ENCODE measurements at places on chromosomes 5 and 9.

DNA sequence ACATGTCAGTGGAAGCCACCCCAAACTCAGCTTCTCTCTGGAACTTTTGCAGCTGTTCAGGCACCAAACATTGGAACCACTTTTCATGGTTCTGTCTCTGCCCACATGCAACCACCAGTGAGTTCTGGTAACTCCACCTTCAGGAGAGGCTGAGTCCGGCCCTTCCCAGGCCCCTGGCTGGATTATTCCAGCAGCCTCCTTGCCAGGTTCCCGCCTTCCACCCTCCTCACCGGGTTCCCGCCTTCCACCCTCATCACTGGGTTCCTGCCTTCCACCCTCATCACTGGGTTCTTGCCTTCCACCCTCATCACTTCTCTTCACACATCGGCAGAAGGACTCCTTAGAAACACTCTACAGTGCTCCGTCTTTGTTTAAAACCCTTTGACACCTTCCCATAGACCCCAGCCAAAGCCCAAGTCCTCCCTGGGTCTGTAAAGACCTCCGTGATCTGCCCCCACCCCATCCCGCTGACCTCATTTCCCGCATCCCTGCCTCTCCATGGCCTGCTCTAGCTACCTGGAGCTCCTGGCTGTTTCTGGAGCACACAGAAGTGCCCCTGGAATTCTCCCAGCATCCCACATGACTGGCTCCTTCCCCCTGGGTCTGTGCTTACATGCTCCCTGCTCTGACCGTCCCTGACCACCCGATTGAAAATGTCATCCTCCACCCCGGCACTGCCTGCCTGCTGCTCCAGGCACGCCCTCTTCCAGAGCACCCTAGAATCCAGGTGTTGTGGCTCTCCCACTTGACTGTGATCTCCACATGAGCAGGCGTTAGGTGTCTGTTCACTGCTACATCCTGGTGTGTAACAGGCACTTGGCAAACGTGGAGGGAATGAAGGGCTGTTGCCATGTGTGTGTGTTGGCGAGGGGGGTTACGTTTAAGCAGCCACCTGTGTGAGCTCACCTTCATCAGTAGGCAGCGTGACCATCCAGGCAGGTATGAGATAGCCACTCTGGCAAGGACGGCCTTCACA lies 17.7 kb downstream of the ROPN1L start:
- no peak overlapping the region for H3K4me3 ChIP-seq
- no peaks in the 10 kb centered on the region for H3K27me3 ChIP-seq

GRCh38 chr5:161311146-161311708 lies 235.3 kb downstream of the GABRB2 start:
- no peak overlapping the region for H3K27ac ChIP-seq
- no peak for DNase-seq
- H3K4me1 ChIP-seq = no peaks in the 10 kb centered on the region
- no peaks in the 10 kb centered on the region for H3K27me3 ChIP-seq

- no peaks in the 10 kb centered on the region for H3K4me1 ChIP-seq
- DNase-seq = no peak
- H3K36me3 ChIP-seq = no peaks in the 10 kb centered on the region
- H3K4me3 ChIP-seq = no peak overlapping the region
- peaks cover 74% of the 10 kb centered on the region for H3K27me3 ChIP-seq
These were observed 248.0 kb upstream of the GAS1 start for GRCh38 chr9:87195306-87195705.

DNA sequence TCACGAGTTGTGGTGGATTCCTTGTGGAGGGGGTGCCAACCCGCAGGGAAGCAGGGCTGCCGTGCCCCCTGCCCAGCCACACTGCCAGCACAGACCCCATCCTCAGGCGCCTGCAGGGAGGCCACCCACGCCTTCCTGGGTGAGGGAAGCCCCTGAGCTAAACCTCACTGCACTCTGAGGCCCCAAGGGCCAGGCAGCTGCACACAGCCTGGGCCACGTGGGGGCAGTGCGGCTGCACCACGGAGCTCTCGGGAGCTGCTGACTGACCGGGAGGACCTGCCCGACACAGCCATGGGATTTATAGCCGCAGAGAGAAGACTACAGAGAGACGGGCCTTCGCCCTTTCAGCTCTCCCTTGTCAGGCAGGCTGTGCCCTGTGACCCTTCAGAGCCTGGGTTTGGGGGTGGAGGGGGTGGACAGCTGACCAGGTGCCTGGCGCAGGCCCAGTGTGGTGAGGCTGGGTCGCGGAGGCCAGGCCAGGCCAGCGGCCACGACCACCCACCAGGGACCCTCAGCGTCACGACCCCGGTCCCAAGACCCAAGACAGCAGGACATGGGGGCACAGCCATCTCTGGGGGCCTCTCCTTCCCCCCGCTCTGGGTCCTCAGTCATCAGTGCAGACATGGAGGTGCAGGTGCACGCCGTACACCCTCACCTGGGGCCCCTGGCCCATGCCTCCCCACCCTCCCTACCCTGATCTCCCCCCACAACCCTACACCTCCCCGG lies 4.3 kb upstream of the AHRR start:
- no peaks in the 10 kb centered on the region for H3K27me3 ChIP-seq
- no peaks in the 10 kb centered on the region for H3K36me3 ChIP-seq
- DNase-seq = peak; percentile 52
- no peak overlapping the region for H3K4me3 ChIP-seq
- peak overlapping the region; percentile 39 for H3K27ac ChIP-seq

DNA sequence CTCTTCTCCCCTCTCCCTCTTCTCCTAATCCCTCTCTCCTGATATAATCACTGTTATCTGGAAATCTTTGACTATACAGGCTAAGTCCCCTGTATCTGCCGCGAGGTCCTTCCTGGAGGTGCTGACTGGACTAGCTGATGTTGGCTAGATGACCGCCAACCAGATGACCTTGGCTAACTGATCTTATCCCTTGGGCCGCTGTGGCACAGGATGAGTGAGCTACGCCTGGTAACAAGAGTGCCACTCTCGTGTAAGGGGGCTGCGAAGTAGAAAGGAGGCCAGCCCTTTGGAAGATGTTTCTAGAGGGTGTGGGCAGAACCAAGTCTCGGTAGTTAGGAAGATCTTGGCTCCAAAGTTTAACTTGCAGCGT lies 345 bp upstream of the PRRC1 start:
- H3K27ac ChIP-seq = peak overlapping the region; percentile 31
- no peak for DNase-seq
- peak overlapping the region; percentile 35 for H3K4me3 ChIP-seq
- H3K36me3 ChIP-seq = no peaks in the 10 kb centered on the region
- H3K4me1 ChIP-seq = peaks cover 13% of the 10 kb centered on the region
- H3K27me3 ChIP-seq = no peaks in the 10 kb centered on the region

- H3K27ac ChIP-seq = peak overlapping the region; percentile 33
- H3K36me3 ChIP-seq = peaks cover 2% of the 10 kb centered on the region
- no peak overlapping the region for H3K4me3 ChIP-seq
- H3K4me1 ChIP-seq = peaks cover 52% of the 10 kb centered on the region
- no peaks in the 10 kb centered on the region for H3K27me3 ChIP-seq
These were observed 12.1 kb downstream of the PCDH1 start for GRCh38 chr5:141866096-141866495.

- no peak overlapping the region for H3K4me3 ChIP-seq
- DNase-seq = no peak
- no peaks in the 10 kb centered on the region for H3K4me1 ChIP-seq
- no peaks in the 10 kb centered on the region for H3K27me3 ChIP-seq
These were observed 135.4 kb upstream of the TAS2R1 start for GRCh38 chr5:9765419-9766140.

DNA sequence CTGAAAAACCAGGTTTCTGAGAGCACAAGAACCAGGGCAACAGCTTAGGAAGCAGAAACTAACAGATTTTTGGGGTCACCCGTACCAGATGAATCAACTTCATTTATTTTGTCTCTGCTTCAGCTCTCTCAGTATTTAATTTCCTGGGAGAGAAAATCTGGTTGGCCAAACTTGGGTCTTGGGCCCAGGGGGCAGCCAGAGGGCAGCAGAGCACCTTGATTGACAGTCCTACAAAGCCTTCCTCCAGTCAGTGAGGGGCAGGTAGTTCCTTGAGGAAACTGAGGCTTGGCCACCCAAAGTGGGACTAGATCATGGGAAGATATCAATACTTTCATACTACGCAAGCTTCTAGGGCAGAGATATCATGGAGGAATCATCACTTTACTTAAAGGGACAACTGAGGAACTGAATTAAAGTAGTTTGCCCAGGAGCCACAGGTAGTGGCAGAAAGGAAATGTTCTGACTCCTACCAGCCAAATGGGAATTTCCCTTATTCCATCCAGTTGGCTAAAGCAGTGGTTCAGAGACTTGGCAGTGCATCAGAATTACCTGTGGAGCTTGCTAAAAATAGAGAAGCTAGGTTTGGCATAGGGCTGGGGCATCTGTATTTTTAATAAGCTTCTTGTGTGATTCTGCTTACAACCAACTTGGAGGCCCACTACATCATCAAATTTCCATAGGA lies 21.5 kb upstream of the ARHGAP26 start:
- no peak overlapping the region for H3K27ac ChIP-seq
- H3K27me3 ChIP-seq = no peaks in the 10 kb centered on the region
- H3K36me3 ChIP-seq = no peaks in the 10 kb centered on the region
- DNase-seq = no peak
- H3K4me3 ChIP-seq = no peak overlapping the region

DNA sequence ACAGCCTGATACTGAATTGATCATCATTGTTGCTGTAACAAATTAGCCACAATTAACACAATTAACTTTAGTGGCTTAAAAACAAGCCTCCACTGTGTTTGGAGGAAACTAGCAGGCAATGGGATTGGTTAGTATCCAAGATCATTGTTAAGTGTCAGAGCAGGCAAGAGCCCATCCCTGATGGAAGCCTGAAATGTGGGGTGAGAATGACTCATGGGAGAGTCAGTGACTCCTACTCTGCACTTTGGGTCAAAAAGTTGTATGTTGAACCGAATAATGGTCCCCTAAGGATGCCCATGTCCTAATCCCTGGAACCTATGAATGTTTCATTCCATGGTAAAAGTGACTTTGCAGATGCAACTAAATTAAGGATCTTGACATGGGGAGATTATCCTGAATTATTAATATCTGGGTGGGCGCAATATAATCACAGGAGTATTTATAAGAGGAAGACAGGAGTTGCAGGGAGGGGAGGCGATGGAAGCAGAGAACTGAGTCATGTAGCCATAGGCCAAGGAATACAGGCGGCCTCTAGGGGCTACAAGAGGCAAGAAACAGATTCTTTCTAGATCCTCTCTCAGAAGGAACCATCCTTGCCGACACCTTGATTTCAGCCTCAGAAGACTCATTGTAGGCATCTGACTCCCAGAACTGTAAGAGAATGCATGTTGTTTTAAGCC lies 28.8 kb downstream of the ALG2 start:
- H3K4me3 ChIP-seq = no peak overlapping the region
- H3K36me3 ChIP-seq = no peaks in the 10 kb centered on the region
- no peak overlapping the region for H3K27ac ChIP-seq

DNA sequence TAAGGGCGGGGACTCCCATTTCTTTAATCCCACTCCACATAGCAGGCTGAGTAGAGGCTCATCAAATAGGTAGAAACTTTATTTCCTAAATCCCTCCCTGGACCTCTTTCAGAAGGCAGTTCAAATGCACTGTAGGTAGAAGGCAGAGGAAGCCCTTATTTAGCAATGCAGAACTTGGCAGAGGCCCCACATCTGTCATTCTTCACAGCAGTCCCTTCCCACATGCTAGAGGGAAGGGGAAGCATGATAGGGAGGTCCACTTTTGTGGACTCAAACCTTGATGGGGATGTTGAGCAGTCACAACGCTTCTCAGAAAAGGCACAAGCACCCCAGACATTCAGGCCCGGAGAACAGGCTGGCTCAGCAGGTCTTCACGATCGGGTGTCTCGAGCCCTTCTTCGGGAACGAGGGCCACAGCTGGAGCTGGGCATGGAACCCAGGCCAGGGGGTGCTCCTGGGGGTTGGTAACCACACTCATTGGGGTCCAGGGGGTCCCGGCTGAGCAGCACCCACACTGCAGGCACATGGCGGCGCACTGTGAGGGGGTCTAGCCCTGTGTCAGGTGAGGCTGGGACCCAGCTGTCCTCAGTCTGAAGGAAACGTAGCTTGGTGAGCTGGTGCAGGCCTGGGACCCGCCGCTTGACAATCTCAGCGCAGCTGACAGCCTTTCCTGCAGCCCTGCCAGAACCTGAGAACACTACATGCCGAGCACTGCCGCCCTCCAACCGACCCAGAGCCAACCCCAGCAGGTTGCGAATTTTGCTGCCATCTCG lies 1.3 kb downstream of the RPP25L start:
- H3K4me3 ChIP-seq = peak overlapping the region; percentile 95
- peaks cover 5% of the 10 kb centered on the region for H3K4me1 ChIP-seq
- no peaks in the 10 kb centered on the region for H3K27me3 ChIP-seq
- H3K36me3 ChIP-seq = 0 out of 2 replicates have a peak, but pooled peaks cover 3% of the 10 kb centered on the region
- H3K27ac ChIP-seq = peak overlapping the region; percentile 82

GRCh38 chr5:167294882-167295680 lies 996.4 kb upstream of the WWC1 start:
- no peaks in the 10 kb centered on the region for H3K36me3 ChIP-seq
- H3K27me3 ChIP-seq = no peaks in the 10 kb centered on the region
- H3K4me3 ChIP-seq = no peak overlapping the region
- peak; percentile 3 for DNase-seq
- H3K4me1 ChIP-seq = no peaks in the 10 kb centered on the region

GRCh38 chr5:28156981-28157380 lies 1118.6 kb upstream of the CDH9 start:
- H3K4me1 ChIP-seq = no peaks in the 10 kb centered on the region
- no peak overlapping the region for H3K27ac ChIP-seq
- no peak for DNase-seq
- H3K4me3 ChIP-seq = no peak overlapping the region

- DNase-seq = no peak
- no peaks in the 10 kb centered on the region for H3K36me3 ChIP-seq
- no peak overlapping the region for H3K4me3 ChIP-seq
- no peaks in the 10 kb centered on the region for H3K4me1 ChIP-seq
These were observed 359.4 kb downstream of the ENC1 start for GRCh38 chr5:74281166-74281565.

GRCh38 chr9:133584559-133585476 lies 24.4 kb downstream of the FAM163B start:
- no peak overlapping the region for H3K27ac ChIP-seq
- no peak overlapping the region for H3K4me3 ChIP-seq
- H3K36me3 ChIP-seq = no peaks in the 10 kb centered on the region
- no peak for DNase-seq
- H3K27me3 ChIP-seq = no peaks in the 10 kb centered on the region

- H3K36me3 ChIP-seq = no peaks in the 10 kb centered on the region
- H3K27ac ChIP-seq = no peak overlapping the region
These were observed 713.8 kb upstream of the MEF2C start for GRCh38 chr5:89596821-89597220.

DNA sequence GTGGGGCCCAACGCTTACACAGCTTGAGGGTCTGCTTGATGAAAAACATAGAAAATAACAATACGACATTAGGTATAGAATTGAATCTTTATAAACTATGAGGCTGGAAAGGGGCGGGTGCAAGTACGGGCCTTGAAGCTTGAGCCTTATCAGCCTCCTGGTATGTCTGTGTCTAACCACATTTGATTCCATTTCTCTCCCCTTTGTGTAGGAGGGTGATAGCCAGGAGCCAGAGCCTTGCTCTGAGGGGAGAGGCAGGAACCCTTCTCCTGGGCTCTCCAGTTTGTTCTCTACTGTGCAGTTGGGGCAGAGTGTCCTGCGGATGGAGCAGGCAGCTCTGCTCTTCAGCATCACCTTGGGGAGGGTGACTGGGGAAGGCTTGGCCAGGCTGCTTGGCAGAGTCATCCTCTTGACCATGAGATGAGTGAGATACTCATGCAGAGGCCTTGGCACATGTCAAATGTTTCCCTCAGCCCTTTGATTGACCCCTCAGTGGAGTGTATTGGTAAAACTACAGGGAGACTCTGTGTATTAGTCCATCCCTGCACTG lies 153.5 kb downstream of the SEMA6A start:
- H3K4me1 ChIP-seq = no peaks in the 10 kb centered on the region
- DNase-seq = no peak
- H3K27ac ChIP-seq = no peak overlapping the region
- H3K4me3 ChIP-seq = no peak overlapping the region
- no peaks in the 10 kb centered on the region for H3K27me3 ChIP-seq
